ENCODE measurements at places on chromosomes 11 and 22. TPM values are rescaled to one million over a fixed set of nuclear protein-coding genes. Genes with fewer than 3 reads are reported as not detected.

The FAM83F gene
- total RNA-seq = not detected

The RIMBP3C gene
- total RNA-seq = 0.04 TPM

The PRR33 gene
- total RNA-seq = not detected

The CCDC117 gene
- total RNA-seq = 12.7 TPM

The CCDC157 gene
- total RNA-seq = 1.6 TPM

The SCGB1C1 gene
- total RNA-seq = not detected

The YDJC gene
- total RNA-seq = 21.5 TPM

The MUC6 gene
- total RNA-seq = not detected

The TMEM45B gene
- 0.42 TPM for total RNA-seq

The KRTAP5-5 gene
- total RNA-seq = not detected

The HEPN1 gene
- total RNA-seq = 0.11 TPM

The KIRREL3 gene
- total RNA-seq = not detected

The SSTR3 gene
- total RNA-seq = not detected

The IFITM1 gene
- 1.7 TPM for total RNA-seq

The C1QTNF5 gene
- 101 TPM for total RNA-seq

The TBX1 gene
- total RNA-seq = 6.5 TPM

The SLC7A4 gene
- total RNA-seq = not detected

The ALG12 gene
- 14.6 TPM for total RNA-seq

The KDM4E gene
- total RNA-seq = not detected

The GSTT2B gene
- total RNA-seq = 4.8 TPM

The HMOX1 gene
- total RNA-seq = 86.4 TPM

The OLFML1 gene
- not detected for total RNA-seq

The GLB1L3 gene
- not detected for total RNA-seq

The CREB3L1 gene
- 1.9 TPM for total RNA-seq

The HTR3B gene
- total RNA-seq = not detected

The ELF5 gene
- total RNA-seq = not detected

The CABP4 gene
- total RNA-seq = 0.33 TPM

The OR51I1 gene
- total RNA-seq = not detected

The TCN2 gene
- total RNA-seq = 61.3 TPM

Measured in pulmonary artery endothelial cell (primary cell).